Thoracic aorta (tissue), 2 donors: ENCODE measurements at places on chromosomes 12 and 14.
A peak's percentile ranks its signal among the peaks of the same experiment; 100 is the strongest.

GRCh38 chr12:55072083-55072482, 52.3 kb downstream of the NEUROD4 start:
- no peak for DNase-seq
- no peak overlapping the region for H3K27ac ChIP-seq
- H3K4me3 ChIP-seq, result no peak overlapping the region
- no peaks in the 10 kb centered on the region for H3K4me1 ChIP-seq
- no peaks in the 10 kb centered on the region for H3K36me3 ChIP-seq

GRCh38 chr12:14656846-14657245, 39.6 kb downstream of the GUCY2C start:
- no peak overlapping the region for H3K4me3 ChIP-seq
- no peaks in the 10 kb centered on the region for H3K36me3 ChIP-seq
- no peaks in the 10 kb centered on the region for H3K27me3 ChIP-seq

GRCh38 chr14:68364792-68365192, 428.1 kb downstream of the ZFP36L1 start:
- H3K4me1 ChIP-seq, result peaks cover 52% of the 10 kb centered on the region
- H3K27me3 ChIP-seq, result no peaks in the 10 kb centered on the region
- no peak for DNase-seq
- H3K4me3 ChIP-seq, result peak overlapping the region; percentile 1
- H3K36me3 ChIP-seq, result no peaks in the 10 kb centered on the region

DNA sequence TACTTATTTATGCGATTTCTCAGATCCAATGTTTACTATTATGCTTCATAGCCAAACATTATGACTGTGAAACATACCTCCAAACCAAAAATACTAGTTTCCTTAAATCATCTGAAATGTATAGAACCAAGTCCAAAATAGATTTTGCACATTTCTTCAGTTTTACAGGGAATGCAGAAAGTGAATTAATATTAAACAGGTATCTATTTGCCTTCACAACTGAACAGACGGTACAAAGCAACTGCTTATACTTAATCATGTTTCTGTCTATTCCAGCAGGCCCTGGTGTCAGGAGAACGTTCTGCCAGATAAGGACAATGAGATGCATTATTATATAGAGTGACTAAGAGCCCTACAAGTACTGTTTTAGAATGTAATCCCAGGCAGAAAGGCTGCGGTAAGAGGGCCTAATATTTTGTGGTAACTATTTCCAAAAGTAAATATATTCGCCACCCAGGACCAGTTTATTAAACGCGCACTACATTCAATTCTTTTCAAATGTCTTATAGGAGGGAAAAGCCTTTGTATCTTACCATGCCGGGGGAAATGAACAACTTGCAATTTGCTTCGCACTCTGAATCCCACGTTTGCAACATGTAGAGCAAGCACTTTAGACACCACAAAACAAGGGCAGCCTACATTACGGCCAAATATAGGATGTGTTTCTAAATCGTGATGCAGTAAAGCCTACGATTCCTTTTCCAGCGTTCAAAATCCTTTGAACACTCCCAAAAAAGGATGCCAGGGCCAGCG, 1.5 kb downstream of the CORO1C start:
- peaks cover 61% of the 10 kb centered on the region for H3K4me1 ChIP-seq
- no peaks in the 10 kb centered on the region for H3K27me3 ChIP-seq
- peak overlapping the region; percentile 92 for H3K27ac ChIP-seq
- DNase-seq, result no peak

DNA sequence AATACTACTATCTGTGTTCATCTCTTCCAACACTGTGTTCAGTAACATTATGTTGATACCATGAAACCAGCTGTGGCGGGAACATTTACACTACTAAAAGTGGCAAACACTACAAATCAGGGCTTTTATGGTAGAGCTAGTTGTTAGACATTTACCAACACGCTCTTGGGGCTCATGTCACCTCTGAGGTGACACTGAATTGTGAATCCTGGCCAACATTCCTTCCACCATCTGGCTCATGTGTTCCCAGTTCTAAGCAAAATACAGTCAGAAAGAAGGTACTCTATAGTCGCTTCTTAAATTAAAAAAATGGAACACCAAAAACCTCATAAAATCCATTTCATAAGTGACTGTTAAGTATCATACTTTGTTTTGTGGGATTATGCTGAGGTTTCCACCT, 436.6 kb downstream of the FUT8 start:
- H3K4me1 ChIP-seq, result no peaks in the 10 kb centered on the region
- no peak for DNase-seq
- H3K27ac ChIP-seq, result no peak overlapping the region
- H3K36me3 ChIP-seq, result no peaks in the 10 kb centered on the region
- no peaks in the 10 kb centered on the region for H3K27me3 ChIP-seq

DNA sequence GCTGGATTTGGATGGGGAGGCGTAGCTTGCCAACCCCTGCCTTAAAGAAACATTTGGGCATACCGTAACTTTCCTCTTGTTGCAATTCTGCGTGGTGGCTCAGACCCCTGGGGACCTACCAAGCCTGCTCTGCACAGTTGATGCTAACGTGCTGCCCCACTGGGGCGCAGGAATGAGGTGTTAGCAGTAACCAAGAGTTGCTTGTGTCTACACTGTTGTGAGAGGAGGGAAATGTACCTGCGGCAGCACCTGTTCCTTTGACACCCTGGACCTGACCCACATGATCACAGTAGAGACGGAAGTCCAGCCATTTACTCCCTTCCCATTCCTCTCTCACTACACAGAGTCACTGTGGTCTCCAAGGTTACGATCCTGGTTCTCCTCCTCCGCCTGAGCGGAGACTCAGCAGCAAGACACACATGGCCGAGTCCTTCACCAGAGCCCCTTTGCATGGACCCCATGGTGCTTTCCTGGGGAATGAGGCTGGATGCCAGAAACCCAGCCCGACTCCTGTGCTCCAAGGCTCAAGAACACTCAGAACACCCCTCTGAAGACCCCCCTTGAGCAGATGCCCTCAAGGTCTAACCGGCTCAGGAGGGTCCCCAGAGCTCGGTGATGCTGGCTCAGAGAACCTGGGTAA, 84.8 kb downstream of the FBXL14 start:
- no peak overlapping the region for H3K4me3 ChIP-seq
- DNase-seq, result no peak
- no peaks in the 10 kb centered on the region for H3K27me3 ChIP-seq
- H3K36me3 ChIP-seq, result no peaks in the 10 kb centered on the region
- H3K4me1 ChIP-seq, result no peaks in the 10 kb centered on the region
